ENCODE measurements at places on chromosomes 7 and 10. TPM values are rescaled to one million over a fixed set of nuclear protein-coding genes. Genes with fewer than 3 reads are reported as not detected.

Gene CAV1
- 2,402 TPM for total RNA-seq

Gene PKD2L1
- not detected for total RNA-seq

Gene SLC35B4
- total RNA-seq = 6.8 TPM

Gene HABP2
- total RNA-seq = not detected
